ENCODE measurements at places on chromosomes 1 and 21.

DNA sequence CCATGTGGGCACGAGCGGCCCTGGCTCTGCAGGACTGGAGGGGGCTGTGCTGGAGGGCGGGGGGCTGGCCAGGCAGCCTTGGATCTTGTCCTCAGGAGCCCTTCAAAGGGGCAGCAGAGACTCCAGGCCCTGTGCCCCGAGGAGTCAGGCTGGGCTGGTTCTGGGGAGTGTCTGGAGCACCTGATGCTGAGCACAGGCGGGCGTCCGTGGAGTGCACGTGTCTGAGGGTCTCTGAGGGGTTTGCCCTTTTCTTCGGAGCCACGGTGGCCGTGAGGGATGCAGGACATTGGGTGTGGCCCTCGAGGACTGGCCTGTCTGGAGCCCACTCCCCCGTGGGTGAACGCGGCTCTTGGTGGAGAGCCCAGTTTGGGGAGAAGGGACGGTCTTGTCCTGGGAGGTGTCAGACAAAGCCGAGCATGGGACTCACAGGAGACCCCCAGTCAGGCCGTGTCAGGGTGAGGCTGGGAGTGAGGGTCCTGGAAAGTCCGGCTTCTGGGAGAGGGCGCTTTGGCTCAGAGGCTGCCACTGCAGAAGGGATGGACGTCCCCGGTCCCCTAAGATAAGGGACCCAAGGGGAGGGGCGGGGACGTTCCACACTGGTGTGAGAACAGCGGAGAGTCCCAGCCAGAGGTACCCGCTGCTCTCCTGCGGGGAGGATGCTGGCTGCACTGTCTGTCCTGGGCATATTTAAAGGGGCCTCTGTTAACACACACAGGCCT lies 60.8 kb downstream of the COL18A1 start:
- DNase-seq: no peak

- no peak for DNase-seq
These were observed 4.4 kb downstream of the B4GALT2 start for GRCh38 chr1:43983253-43983899.

DNA sequence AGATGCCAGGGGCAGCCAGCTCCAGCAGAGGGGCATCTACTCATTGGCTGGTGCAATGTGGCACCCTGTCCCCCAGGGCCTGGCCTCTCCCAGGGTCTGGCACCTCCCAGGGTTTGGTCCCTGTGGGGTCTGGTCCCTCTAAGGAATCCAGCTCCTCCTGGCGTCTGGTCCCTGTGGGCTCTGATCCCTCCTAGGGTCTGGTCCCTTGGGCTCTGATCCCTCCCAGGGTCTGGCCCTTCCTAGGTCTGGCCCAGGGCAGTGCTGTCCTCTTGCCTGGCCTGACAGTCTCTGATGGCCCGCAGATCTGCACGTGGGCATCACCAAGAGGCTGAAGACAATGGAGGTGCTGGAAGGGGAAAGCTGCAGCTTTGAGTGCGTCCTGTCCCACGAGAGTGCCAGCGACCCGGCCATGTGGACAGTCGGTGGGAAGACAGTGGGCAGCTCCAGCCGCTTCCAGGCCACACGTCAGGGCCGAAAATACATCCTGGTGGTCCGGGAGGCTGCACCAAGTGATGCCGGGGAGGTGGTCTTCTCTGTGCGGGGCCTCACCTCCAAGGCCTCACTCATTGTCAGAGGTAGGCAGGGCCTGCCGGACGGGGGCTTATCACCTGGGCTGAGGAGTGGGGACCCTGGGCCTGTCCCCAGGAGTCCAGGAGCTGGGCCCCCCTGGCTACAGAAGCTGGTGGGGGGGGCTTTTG lies 73.9 kb downstream of the OBSCN start:
- DNase-seq: no peak

- peak; percentile 72 for DNase-seq
These were observed 15.0 kb upstream of the HMGN1 start for GRCh38 chr21:39363607-39364555.

- DNase-seq: no peak
These were observed 549.2 kb downstream of the PTPRU start for GRCh38 chr1:29785554-29785953.

All from mesendoderm (in vitro differentiated cells).